Stimulated activated CD4-positive, alpha-beta T cell treated with anti-CD3 and anti-CD28 coated beads, TNF-alpha, amount 100 ng/mL, for 24 hours (primary cell): ENCODE measurements at places on chromosomes 11 and 22.

- peak; percentile 67 for DNase-seq
Measured at GRCh38 chr11:66045177-66045639, 3.8 kb downstream of the GAL3ST3 start.

DNA sequence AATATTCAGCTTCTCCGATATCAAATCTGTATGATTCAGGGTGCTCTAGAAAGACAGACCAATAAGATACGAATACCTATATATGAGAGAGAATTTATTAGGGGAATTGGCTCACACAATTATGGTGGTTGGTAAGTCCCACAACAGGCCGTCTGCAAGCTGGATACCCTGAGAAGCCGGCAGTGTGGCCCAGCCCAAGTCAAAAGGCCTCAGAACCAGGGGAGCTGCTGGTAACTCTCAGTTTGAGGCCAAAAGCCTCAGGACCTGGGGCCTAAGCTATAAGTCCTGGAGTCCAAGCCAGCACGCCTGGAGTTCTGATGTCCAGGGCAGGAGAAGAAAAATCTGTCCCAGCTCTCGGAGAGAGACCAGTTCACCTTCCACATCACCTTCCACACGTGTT, 318.7 kb downstream of the BRD1 start:
- DNase-seq, result no peak

- no peak for DNase-seq
Measured at GRCh38 chr11:132579136-132579535, 953.2 kb downstream of the OPCML start.

- DNase-seq, result no peak
Measured at GRCh38 chr11:62667460-62667859, 2.3 kb downstream of the CSKMT start.

DNA sequence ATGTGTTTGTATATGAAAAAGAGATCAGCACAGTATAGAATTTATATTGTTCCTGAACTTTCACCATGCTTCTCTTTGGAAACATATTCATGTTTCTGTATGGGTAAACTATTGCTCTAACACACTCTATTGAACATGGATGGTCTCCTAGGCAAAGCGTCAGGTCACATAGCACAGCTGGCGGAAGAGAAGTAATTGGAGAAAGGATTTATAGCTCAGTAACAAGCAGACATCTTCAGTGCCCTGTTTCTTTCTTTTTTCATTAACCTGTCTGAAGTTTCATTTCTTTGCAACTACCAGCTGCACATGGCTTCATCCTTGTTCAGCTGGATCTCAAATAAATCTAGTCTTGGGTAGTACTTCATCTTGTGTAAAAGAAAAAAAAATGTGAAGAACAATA, 84.4 kb upstream of the TRPC6 start:
- DNase-seq, result no peak

DNA sequence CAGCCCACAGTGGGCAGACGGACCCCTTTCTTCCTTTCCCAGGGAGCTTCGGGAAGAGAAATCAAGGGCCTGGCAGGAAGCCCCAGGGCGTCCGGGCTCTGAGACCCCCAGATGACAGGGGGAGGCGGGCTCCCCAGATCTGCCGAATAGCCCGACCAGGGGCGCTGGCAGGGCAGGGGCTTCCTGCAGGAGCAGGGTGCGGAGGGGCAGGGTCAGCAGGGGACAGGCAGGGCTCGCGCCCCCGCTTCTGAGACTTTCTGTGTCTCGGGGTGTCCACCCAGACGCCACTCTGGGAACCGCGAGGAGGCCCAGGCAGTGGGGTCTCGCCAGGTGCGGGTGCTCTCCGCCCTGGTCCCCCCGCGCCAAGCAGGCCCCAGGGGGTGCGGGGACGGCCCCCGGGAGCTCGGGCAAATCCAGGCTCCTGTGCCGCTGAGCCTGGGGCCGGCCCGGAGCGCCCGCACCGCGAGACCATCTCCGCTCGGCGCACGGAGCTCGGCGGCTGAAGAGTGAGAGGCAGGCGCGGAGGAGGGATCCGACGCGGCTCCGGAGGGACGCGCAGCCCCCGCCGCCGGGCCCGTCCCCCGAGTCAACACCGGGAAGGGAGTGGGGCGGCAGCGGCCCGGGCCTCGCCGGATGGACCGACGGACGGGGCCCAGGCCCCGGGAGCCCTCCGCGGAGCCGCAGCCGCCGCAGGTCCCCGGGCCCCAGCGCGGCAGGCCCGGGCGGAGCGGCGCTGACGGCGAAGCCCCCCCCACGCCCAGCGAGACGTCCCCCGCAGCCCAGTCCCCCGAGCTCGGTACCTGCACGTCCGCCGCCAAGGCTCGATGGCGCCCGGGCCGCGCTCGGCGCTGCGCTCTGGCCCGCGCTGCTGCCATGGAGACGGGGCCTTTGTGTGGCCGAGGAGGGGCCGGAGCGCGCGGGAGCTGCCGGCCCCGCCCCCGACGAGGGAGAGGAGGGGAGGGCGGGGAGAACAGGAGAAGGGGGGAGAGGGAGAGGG, at the start of gene PLXNB2:
Gene PLXNB2 (minus strand): TSS at position 894 of the 997 bp plus-strand sequence. CDS start 17,062 bp downstream, outside the sequence.
- no peak for DNase-seq

GRCh38 chr11:13721760-13722159, 53.3 kb downstream of the FAR1 start:
- no peak for DNase-seq

GRCh38 chr11:14364322-14364721, 5.3 kb upstream of the RRAS2 start:
- no peak for DNase-seq

- DNase-seq, result no peak
Measured at GRCh38 chr11:8224711-8225110, 39.0 kb downstream of the LMO1 start.

DNA sequence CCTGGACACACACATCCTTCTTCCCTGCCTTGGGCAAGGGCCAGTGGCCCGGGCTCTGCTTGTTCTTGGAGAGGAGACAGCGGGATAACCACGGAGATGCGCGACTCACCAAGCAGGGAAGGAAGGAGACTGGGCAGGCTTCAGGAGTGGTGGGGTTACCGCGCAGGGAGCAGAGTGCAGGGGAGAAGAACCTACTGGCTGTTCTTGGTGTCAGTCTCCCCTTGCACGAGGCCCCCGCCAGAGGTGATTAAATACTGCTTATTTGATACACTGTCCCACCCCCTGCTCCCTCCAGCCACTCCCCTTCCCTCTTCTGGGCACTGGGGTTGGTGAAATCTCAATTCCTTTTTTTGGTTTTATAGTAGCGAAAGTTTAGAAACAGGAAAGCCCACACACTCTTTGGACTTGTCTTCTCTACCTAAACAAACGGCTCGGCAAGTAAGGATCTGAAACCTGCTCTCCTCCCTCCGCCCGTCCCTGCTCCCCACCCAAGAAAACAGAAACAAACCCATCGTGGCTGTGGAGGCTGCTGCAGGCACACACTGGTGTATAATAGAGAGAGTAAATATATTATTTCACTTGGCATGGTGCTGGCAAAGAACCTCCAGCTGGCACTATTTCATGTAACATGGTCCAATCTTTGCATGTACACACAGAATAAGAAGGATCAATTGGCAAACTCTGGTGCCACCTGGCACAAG, 10.8 kb downstream of the LARGE2 start:
- DNase-seq, result no peak

DNA sequence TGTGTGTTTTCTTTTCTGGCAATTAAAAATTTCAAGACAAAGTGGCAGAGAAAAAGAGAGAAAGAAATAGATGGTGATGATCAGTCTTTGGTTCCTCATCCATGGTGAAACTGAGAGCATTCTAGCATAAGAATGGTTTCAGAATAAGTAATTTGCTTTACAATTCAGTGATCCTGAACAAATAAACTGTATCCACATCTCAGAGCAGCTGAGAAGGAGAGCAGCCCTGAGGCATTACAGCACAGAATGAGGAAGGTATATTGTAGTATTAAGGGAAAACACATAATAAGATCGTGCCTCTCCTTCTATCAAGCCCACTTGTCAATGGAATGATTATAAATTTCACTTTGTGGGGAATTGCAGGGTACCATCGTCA, 17.4 kb downstream of the LUZP2 start:
- no peak for DNase-seq

DNA sequence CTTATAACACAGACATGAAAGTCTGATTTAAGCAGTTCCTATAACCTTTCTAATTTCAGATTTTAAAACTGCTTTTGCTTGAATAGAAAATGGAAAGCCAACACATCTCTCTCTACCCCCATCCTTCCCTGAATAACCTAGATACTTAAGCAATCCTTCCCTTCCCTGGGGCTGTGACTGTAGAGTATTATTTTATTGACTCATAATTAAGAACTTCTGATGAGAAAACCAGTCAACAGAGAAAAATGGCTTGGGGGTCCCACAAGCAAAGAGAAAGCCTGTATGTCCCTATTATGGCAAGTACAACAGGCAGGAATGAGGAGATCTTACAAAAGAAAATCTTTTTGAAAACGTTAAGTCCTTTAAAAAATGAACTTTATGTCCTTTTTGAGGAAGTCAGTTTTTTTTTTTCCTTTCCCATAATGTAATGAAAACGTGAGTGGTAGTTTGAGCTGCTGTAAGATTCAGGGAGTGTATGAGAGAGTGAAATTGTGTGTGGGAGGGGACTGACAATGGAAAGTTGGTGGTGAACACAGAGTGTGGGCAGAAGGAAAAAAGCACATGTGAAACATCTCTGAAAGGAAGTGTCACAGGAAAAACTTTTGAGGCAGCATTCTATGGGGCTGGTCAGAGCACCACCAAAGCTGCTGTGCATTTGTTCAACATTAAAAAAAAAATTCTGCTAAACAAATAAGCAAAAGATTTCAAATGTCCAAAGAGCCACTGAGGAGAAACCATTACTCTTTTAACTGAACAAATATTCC, 154.6 kb downstream of the MAML2 start:
- peak; percentile 48 for DNase-seq

- no peak for DNase-seq
Measured at GRCh38 chr11:2552210-2552609, 107.4 kb downstream of the KCNQ1 start.

DNA sequence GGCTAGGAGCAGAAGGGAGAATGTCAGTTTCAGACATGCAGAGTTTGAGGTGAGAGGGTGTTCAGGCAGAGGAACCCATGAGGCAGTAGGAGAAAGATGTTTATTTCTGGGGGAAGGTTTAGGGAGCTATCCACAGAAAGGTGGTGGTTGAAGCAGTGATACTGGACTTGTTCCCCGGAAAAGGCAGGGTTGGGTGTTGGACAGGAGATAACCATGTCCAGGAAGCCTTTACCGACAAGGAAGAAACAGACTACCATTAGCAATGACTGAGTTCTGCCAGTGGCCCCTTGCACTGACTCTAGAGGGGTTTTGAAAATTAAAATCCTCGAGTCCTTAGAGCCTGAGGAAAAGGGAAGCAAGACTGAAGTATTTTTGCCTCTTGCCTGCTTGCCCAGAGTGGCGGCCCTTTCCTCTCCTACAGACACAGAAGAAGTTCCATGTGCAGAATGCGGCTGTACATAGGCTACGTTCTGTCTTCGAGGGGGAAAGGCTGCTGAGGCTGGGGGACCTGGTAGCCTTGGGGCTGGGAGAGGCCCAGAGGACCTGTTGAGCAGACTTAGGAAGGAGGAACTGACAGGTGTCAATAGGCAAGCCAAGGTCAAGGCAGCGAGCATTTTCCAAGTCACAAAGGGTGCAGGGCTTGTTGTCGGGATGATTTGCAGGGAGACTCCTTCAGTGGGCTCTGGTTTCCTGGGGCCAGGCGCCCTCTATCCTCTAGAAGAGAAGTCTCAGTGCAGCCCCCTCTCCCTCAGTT, 146.7 kb downstream of the LDLRAD3 start:
- no peak for DNase-seq

DNA sequence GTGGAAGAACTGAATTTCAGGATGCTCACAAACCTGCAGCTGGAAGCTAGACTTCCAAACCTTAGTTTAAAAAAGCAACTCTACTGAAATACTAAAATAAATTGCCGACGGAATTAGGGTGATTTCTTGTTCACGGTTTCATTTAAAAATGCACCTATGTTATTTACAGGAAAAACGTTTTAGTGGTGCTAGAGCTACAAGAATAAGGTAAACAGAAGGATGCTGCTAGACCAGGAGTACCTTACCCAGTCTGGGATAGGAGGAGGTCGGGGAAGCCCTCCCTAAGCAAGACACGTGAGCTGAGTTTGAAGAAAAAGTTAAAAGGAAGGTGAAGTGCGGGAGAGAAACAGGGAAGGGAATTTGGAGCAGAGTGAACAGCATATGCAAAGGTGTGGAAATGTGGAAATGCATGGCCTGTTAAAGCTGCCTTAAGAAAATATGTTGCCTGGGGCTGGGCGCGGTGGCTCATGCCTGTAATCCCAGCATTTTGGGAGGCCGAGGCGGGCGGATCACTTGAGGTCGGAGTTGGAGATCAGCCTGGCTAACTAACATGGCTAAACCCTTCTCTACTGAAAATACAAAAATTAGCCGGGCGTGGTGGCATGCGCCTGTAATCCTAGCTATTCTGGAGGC, 1.4 kb upstream of the FTH1 start:
- no peak for DNase-seq

- DNase-seq, result no peak
Measured at GRCh38 chr11:98137437-98137836, 883.3 kb upstream of the CNTN5 start.

GRCh38 chr11:86933891-86934581, 21.2 kb downstream of the FZD4 start:
- DNase-seq, result no peak

DNA sequence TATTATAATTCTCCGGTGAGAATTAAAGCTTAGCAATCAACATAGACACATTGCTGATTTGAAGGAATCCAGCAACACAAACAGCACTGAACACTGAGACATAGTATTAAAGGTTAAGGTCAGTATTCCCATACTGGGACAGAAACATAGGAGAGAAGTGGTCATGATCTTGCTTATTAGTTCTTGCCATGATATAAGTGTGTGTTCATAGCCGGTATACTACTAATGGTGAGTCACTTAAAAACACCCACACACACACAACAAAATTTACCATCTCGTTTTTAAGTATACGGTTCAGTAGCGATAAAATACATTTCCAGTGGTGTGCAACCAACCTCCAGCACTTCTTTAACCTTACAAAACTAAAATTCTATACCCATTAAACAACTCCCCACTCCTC, 96.3 kb downstream of the C11orf65 start:
- DNase-seq, result no peak

DNA sequence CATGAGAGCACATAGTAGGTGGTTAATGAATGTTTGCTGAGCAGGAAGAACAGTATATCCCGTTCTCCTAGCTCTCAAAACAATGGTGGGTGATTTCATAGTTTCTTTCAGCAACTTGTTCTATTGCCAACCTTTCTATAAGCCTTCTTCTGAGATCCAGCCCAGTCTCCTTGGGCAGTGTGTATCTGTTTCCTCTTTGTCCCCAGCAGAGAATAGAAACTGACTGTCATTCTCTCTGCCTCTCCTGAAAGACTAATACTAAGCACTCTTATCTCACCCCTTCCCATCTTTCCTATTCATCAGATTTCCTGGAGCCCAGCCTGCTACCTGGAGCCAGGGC, 272.9 kb downstream of the ST3GAL4 start:
- no peak for DNase-seq
